ENCODE measurements at places on chromosomes 12 and 14.

DNA sequence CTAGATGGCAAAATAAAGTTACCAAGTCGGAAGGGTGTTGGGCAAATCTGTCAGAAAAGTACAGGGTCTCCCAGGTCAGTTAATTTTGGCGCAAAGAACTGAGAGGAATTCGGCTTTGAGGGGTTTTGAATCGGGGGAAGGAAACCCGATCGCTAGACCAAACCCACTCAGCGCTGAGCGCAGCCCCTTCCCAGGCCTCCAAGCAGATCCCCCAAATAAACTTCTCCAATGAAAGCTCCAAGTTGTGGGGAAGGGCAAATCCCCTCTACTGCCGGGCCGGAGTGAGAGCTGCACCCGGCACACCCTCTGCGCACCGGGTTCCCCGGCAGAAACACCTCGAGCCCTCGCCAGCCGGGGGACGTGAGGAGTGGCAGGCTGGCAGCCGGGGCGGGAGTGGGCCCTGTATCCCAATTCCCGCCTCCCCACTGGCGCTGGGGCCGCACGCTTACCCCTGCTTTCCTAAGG, 441 bp downstream of the E2F7 start:
- no peak for DNase-seq

GRCh38 chr12:92876496-92876895, 52.6 kb downstream of the EEA1 start:
- DNase-seq, result no peak

DNA sequence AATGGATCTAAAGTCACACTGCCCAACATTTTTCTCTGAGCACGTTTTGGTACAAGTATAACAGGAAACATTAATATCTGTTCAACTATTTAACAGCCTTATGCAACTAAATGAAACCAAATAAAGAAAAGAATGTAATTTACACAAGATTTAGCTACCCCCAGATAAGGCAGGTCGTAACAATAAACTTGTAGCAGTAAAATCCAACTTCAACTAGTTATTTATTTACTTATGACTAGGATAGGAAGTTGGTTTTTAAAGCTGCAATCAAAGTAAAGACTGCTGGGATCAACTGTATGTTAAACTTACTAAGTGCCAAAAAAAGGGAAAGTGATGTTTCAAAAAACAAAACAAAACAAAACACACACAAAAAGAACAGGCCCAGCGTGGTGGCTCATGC, 30.9 kb downstream of the FERMT2 start:
- no peak for DNase-seq

GRCh38 chr12:133129368-133130037, 571 bp downstream of the ZNF891 start:
- peak; percentile 16 for DNase-seq

DNA sequence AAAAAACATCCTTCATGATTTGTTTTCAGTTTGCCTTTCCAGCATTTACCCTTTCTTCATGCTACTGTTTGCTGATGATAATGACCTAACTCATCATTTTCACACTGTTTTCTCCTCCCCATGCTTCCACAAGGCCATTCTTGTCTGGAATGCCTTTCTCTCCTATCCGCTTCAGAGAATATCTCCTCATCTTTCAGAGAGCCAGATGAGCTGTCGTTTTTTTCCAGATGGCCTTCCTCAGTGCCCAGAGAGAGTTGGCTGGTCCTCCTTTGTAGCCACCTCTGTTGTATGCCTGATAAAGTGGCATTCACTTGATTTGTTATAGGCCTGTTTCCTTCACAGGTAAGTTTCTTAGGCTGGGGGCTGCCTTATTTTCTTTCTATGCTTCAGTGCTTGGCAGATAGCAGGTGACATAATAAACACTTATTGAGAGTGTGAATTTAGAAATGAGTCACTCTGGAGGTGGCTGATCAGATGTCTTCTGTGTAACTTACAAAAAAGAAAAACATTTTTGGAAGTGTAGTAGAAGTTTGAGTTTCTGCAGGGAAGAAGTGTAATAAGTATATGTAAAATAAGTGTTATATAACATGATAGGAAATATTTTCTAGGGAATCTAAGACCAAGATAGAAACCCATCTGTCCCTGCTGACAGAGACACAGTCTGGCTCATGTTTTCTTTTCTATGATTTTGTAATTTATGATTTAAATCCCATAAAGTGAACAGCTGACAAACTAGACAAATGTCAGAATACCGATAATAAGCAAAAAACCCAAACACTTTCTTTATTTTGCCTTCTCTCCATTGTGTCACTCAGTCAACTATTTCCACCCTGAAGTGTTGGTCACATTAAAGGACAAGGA, 174.5 kb downstream of the DACT1 start:
- no peak for DNase-seq

GRCh38 chr12:49952391-49953055, 2.0 kb downstream of the AQP2 start:
- DNase-seq, result no peak

DNA sequence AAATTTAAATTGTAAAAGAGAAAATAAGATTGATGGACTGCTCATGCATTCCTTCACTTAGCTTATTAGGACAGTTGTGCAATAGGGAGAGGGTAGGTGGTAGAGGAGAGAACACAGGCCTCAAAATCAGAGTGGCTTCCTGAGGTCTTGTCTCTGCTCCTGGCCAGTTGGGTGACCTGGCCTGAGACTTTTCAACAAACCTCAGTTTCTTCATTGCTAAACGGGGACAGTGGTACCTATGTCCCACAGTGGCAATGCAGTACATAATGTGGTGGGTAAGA, 2.6 kb downstream of the MAP3K12 start:
- no peak for DNase-seq

DNA sequence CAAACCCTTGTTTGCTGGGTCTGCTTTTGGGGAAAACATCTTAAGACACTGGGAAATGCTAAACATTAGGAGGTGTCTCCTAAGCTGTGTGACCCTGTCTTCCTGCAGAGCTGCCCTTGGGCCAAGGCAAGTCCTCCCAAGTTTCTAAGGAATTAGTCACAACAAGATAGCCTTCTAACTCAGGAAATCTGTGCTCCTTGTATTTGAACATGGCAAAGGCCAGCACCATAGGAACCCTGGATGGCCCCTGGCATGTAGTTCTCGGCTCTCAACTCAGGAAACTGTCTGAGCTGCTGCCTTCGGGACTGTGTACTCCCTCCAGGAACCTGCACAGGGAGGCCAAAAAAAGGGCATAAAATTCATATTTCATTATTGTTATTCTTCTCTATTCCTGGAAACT, 37.6 kb upstream of the LTBP2 start:
- no peak for DNase-seq

DNA sequence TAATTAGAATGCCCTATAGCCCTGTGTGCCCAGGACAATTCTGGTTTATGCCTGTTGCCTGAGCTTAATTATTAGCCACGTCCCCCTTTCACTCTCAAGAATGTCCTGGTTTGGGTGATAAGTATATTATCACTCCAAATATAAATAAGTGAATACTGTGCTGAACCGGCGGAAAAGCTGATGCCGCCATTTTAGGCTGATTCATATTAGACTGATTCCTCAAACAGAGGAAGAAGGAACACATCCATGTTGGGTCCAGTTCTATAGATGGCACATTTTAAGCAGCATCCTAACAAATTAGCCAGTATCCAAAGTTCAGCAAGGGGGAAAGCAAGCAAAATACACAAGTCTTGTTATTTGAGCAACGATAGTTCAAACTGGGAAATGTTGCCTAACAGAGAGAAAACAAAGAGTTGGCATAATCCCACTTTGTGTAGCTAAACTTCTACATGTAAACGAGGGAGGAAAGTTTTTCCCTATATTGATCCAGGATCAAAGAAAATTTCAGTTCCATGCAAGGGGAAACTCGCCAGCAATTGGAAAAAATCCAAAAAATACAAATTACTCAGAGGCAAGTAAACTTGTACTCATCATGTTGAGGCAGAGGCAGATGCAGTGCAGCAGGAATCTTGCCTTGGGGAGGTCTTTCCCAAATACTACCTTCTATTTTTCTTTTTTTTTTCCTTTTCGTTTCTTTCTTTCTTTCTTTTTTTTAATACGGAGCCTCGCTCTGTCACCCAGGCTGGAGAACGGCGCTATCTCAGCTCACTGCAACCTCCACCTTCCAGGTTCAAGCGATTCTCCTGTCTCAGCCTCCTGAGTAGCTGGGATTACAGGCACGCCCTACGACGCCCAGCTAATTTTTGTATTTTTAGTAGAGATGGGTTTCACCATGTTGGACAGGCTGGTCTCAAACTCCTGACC, 96.2 kb downstream of the ITPR2 start:
- no peak for DNase-seq

GRCh38 chr14:39991041-39991440, 558.8 kb upstream of the FBXO33 start:
- no peak for DNase-seq
